Hematopoietic multipotent progenitor cell treated with erythropoietin and hydrocortisone succinate and interleukin-3 and kit ligand, for 17 days (in vitro differentiated cells): ENCODE measurements at places on chromosomes 16 and 17.
A peak's percentile ranks its signal among the peaks of the same experiment; 100 is the strongest.

- DNase-seq = no peak
These were observed 9.9 kb downstream of the ZDHHC1 start for GRCh38 chr16:67406111-67406971.

- DNase-seq = no peak
These were observed 143.2 kb upstream of the CDH5 start for GRCh38 chr16:66223176-66223780.

GRCh38 chr17:13157656-13158055 is 139.8 kb upstream of the ELAC2 start:
- DNase-seq = no peak

GRCh38 chr17:44204441-44204882 is 4.8 kb upstream of the ATXN7L3 start:
- DNase-seq = peak; percentile 73

DNA sequence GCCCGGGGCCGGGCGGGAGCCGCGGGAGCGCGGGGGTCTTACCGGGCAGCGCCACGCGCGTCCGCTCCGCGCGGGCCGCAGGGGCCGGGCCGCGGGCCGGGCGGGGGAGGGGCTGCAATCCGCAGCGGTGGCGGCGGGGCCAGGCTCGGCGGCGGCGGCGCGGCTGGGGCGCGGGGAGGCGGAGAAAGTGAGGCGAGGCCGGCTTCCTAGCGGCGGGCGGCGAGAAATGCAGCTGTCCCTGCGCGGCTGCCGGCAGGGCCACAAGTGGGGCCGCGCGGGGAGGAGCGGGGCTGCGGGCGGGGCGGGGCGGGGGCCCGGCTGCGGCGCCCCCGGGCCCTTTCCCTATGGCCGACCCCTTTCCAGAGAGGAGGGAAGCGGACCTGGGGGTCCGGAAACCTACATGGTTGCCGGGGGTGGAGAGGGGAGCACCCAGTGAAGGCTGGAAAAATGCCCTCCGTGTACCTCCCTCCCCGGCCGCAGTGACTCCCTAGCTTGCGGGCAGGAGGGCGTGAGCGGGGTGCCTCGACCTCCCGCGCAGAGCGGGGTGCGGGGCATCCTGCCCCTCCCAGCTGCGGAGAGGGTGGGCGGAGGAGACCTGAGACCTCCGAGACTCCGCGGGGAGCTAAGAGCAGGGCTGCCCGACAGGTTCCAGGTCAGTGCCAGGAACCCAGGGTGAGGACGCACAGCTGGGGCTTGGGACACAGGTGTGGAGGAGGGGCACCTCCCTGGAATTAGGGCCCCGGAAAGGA is at the start of gene CUEDC1:
CUEDC1 (minus strand) TSS at position 230 of the 749 bp plus-strand sequence. CDS start 69,848 bp downstream, outside the sequence.
- DNase-seq = no peak

DNA sequence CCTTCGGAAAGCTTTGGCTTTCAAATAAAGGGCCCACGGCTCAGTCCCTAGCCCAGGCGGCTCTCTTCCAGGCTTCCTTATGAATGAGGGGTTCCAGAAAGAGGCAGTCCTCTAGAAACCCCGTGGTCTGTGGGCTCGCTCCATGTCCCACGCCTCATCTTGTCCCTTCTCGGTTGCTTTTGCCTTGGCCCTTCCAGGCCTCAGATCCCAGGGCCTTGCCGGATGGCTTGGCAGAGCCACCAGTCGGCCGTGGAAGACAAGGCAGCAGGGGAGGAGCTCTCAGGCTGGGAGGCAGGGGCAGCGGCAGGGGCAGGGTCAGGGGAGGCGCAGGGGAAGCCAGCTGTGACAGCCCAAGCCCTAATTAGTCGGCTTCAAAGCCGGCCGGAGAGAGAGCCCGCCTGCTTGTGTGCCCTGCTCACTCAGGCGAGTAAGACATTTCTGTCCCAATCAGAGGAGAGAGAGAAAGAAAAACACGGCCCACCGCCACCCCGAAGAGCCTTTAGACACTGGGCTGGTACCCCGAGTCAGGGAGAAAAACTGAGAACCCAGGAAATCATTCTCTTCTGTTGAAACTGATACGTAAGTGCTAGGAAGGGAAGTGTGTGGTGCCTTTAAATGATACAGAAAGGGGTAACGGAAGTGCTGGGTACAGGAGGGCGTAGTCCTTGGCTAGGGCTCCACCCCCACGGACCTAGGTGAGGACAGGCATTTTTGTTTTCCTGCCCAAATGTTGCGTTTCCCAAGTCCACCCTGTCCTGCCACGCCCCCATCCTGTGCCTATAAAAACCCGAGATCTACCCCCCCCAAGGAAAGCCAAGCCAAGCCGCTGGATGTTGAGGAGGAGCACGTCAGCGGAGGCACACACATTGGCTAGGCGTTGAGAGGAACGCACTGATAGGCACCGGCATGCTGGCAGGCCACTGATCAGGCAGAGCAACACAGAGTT is 27.8 kb upstream of the MEIOC start:
- no peak for DNase-seq

DNA sequence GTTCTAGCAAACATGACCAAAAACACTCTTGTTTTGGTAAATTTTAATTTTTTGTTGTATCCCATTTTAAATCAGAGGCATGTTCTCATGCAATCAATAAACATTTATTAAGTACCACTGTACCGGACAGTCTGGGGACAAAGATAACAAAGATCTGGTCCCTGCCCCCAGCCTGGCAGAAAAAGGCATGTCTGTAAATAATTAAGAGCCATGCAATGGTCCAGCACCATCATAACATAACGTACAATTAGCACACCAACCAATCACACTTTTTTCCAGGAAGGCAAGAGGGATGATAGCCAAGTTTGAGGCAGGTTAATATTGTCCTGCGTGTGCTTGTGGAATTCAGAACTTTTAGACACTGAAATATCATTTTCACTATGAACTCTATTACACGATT is 3.5 kb downstream of the KCNJ16 start:
- no peak for DNase-seq

- no peak for DNase-seq
These were observed 33.0 kb downstream of the NTN1 start for GRCh38 chr17:9054126-9054975.

DNA sequence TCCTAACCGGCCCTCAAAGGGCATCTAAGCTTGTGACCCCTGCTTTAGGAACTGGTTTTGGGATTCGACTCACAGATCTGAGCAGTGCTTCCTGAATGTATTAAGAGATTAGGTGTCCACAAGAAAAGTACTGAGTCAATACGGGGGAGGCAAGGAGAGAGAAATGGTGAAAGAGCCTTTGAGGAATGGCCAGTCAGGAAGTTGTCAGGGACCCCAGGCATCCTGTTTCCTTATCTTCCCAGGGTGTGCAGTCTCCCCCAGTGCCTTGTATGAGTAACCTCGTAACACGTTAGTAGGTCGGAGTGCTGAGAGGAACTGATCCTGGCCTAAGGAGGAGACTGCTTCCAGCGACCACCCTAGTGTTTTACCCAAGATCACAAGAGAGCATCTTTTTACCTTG is 16.4 kb upstream of the TMED6 start:
- no peak for DNase-seq

DNA sequence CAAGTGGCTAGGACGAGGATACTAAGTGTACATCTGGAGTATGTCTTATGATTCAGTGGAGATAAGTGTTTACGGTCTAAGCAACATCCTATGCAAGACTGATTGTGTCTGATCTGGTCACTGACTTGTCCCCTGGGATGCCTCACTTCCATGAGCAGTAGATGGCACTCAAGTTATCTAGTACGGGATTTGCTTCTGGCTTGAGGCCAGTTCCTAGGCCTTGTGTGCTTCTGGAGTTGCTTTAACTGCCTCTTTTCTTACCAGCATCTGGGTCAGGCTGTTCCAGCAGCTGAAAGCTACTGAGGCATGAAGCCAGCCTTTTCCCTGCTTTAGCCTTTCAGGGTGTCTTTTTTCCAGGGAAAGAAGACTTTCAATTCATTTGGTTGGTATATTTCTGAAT is 23.0 kb downstream of the SUPT6H start:
- DNase-seq = no peak

- DNase-seq = no peak
These were observed 9.9 kb downstream of the PRSS27 start for GRCh38 chr16:2710021-2710710.

DNA sequence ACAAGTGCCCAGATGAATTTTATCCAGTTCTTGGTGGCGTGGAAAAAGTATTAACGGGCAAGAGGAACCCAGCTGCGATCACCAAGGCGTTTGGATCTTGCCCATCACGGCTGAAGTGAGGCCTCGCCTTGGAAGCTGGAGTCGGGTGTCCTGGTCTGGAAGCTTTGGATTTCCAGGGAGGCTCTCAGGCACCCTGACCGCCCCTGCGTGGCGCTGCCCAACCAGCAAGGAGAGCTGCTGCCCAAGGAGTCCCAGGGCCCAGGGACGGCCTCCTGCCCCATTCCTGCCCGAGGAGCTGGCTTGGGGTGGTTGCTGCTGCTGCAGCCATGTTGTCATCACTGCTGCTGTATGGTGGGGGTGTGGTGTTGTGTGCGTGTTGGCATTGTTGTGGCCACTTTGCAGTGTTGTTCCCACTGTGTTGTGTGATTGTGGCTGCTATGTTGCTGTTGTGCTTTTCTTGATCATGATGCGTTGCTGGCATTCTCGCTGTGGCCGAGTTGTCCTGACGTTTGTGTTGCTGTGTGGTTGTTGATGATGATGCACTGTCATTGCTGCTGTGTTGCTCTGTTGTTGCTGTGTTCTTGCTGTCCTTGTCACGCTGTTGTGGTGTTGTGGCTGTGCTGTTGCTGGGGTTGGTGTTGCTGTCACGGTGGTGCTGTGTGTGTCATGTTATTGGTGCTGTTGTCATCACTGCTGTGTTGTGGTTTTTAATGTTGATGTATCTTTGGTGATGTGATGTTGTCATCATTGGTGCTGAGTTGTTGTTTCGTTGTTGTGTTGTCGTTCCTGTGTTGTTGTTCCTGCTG is 318.8 kb downstream of the C16orf95 start:
- DNase-seq = no peak

- DNase-seq = no peak
These were observed 40.0 kb downstream of the CCDC57 start for GRCh38 chr17:82172486-82173160.

GRCh38 chr17:16952401-16952800 is 19.5 kb downstream of the TNFRSF13B start:
- no peak for DNase-seq

DNA sequence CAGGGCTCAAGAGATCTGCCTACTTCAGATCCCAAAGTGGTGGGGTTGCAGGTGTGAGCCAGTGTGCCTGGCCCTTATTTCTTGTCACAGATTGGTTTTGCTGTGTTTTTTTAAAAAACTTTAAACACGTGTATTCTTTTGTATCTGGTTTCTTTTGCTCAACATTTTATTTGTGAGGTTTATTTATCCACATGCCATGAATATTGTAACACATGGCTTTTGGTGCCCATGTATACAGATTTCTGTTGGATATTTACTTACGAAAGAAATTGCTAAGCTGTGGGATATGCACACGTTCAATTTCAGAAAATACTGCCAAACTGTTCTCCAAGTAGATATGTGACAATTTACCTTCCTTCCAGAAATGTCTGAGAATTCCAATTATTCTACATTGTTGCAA is 18.7 kb upstream of the IL34 start:
- DNase-seq = no peak

DNA sequence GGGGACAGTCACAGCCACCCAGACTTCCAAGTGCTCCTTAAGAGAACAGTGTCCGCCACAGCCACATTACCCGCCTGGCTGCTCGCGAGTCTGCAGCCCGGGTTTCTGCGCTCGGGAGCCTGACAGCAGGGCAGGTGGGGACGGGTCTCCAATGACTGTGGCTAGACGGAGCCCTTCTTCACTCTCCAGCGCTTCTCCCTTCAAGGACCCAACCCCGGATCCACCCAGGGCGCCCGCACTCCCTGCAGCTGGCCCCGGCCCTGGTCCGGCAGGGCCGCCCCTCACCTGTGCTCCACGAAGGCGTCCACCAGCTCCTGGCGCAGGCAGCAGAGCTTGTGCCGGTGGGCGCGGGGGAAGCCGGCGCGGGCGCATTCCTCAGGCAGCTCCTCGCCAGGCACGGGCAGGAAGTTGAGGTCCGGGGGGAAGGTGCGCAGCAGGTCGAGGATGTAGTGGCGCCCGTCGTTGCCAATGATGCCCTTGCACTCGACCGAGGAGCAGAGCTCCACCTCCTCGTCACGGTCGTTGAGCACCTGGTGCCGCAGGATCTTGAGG is 13.9 kb downstream of the CLUH start:
- DNase-seq = no peak

DNA sequence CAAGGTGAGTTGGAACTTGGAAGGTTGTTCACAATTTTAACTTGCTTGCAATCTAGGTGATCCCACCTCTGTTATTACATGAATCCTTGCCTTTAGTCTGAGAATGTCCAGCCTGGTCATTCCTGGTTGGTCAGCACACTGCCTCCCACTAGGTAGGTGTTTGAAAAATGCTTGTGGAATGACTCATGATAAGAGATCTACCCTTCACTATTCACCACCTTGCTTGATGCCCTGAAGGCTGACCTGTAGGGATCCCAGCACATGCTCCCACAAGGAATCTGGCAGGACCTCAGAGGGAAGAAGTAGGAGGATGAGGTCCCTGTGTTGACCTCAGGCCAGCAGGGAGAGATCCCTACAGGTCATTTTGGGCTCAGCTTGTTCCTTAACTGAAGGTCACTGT is 30.2 kb upstream of the ABCA3 start:
- DNase-seq = no peak

- DNase-seq = no peak
These were observed 5.5 kb downstream of the CCL17 start for GRCh38 chr16:57409870-57410587.

DNA sequence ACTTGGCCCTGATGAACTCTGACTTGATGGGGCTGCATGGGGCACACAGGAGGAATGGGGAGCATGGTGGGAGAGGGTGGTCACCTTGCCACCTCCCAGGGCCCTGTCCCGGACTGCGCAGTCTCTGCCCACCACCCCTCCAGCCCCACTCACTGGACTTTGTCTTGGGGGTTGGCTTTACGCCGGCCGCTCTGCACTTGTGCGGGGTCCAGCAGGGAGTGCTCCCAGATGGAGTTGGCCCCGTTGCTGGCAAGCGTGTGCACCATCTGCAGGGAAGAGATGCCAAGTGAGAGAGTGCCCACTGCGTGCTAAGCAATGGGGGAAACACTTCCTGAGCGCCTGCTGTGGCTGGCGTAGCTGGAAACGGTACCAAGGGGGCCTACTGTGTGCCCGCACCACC is 6.7 kb downstream of the GIT1 start:
- no peak for DNase-seq

DNA sequence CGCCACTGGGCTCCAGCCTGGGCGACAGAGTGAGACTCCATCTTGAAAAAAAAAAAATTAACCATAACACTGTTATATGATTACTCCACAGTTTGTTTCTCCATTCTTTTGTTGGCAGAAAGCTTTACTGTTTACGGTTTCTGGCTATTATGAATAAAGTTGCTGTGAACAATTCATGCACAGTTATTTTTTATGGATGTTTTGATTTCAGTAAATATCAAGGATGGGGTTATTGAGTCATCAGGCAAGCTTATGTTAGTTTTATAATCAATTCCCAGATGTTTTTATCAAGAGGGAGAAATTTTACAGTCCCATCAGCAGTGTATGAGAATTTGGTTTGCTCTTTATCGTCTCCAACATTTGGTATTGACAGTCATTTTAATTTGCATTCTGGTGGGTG is 67.9 kb downstream of the TAOK1 start:
- no peak for DNase-seq

DNA sequence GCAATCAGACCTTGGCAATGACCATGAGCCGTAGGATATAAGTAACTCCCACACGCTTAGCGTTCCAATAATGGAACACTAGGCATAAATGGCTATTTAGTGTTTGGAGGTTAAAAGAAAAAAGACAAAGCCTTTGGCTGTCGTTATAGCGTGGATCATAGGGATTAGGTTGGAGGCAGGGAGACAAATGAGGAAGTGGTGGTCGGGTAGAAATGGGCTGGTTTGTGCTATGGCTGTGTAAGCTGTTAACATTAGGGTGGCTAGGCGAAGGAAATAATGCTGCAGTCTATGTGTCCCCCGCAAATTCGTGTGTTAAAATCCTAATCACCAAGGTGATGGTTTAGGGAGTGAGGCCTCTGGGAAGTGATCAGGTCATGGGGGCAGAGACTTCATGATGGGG is 120.4 kb upstream of the IRX6 start:
- DNase-seq = no peak
